ENCODE measurements at places on chromosomes 2 and 18.
A peak's percentile ranks its signal among the peaks of the same experiment; 100 is the strongest.

DNA sequence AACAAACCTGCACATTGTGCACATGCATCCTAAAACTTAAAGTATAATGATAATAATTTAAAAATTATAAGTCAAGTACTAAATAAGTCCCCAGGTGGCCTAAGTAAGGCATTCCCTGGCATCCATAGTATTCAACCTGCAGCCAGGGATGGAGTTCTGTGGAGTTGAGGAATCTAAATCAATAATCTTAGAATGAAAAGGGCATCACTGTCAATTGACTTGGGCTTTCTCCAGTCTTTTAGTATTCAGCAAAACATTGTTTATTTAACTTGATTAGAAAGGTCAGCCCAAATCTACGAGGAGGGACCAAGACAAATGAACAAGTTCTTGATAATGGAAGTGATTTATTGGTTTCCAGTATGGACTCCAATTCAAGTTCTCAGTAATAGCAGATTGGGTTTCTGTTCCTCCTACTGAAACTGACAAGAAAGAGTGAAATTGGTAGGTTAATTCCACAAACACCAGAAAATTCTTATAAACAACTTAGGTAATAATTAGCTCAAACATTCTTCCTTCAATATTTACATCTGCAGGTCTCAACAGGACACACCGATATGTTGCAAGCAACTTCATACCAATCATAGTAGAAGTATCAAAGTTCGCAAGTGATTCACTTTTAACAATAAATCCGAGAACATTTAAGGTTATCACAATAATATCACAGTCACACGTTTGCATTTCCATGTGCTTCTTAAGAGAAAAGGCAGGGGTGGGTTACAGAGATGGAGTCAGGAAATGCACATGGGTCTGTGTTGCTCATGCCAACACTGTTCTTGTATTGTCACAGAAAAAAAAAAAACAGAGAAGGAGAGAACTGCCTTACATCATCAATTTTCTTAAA is 51.7 kb upstream of the EHBP1 start:
- DNase-seq, result no peak

DNA sequence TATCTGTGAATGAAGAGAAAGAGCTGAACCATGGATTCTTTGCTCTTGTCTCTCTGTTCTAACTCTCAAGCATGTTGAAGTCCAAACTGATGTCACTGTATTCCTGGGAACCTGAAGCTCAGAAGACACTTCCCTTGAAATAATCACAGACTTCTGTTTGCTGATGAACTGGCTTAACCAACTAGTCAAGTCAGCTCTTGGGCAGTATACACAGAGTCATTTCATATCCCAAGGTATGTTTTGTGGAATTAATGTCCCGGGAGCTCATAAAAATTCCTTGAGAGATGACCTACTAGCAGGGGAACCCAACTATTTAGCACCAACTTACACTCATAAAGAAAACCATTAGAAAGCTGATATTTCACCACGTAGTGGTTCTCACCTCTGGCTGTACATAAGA is 156.6 kb downstream of the NR4A2 start:
- no peak for DNase-seq

DNA sequence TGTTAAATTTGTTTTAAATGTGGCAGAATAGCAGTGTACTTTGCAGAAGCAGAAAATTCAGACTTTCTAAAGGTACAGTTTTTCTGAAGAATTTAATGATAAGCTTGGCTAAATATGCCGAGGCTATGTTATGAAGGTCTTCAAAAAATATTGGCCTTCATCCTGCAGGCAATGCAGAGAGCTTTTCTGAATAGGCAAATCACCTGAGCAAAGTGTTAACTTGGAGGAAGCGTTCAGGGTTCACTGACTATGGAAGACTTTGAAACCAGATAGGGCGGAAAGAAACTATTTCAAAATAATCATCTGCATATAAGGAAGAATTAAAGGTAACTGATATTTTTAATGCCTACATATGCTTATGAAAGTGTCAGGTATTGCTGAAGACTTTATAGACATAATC is 133.7 kb upstream of the SETBP1 start:
- DNase-seq, result no peak

- DNase-seq, result no peak
Observed at GRCh38 chr2:118119158-118119727, 31.0 kb downstream of the INSIG2 start.

DNA sequence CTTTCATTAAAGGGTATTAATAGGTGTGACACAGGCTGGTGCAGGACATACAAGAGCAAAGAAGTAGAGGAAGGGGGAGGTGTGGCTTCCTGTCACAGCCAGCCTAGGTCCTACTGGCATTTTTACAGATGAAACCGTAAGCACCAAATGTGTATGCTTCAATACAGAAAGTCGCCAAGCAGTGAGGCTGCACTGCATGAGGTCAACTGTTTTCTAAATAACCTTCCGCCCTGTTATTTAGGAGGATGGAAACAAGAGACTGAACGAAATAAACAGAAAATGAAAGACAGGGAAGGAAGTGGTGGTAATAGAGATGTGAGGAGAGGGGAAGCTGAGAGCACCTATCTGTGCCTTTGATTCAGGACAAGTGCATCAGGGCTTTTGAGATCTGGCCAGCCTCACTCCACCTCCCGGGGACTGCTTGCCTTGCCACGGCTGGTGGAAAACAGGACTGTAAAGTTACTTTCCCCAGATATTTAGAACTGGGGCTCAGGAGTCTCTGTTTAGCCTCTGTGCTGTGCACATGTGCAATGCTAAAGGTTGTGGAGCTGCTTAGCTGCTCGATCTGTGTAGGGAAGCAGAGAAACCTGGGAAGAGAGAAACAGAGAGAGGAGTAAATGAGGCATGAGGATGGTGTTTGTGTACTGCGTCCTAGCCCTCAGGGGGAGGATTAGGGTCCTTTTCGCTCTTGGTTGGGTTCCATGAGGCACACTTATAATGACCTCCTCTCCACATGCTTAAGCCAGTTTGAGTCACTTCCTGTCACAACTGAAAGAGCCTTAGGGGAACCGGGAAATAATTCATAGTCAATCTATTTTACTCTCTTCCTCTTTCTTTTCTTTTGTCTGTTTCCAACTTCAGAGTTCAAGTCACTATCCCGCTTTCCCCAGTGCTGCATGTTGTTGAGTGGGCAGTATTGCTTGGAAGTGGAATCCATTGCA is 62.3 kb upstream of the BOD1L2 start:
- DNase-seq, result no peak

DNA sequence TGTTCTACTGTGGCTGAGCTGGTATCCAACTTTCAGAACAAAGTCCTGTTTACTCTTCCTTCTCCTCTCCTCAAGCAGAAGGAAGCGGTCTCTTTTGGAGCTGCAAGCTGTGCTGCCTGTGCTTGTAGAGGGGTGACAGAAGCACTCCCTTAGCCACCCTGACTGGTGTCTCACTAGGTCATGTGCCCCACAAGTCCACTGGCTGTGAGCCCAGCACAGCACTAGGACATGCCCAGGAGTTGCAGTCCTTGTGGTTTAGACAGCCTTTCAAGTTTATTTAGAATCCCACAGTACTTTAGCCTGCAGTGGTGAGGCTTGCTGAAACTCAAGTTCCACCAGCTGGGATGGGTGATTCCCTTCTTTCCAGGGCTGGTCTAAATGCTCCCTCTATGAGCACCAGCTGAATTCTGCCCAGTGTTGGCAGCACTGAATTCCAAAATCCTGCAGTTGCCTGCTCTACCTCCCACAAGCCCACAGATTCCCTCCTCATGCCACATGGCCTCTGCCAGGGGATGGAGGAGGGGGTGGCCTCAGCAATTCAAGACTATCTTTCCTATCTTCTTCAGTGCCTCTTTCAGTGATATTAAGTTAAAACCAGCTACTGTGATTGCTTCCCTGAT is 61.2 kb downstream of the CCDC85A start:
- no peak for DNase-seq

GRCh38 chr2:220695397-220696279 is 876.5 kb downstream of the EPHA4 start:
- DNase-seq, result no peak

- DNase-seq, result no peak
Observed at GRCh38 chr2:112342067-112342550, 66.7 kb downstream of the ZC3H6 start.

- no peak for DNase-seq
Observed at GRCh38 chr2:126874961-126875360, 23.7 kb upstream of the TEX51 start.

- DNase-seq, result peak; percentile 36
Observed at GRCh38 chr2:126655500-126656430, at the start of gene GYPC. Gene GYPC, plus strand, starts transcription at chr2:126656158. Its CDS starts 106 bp downstream, at chr2:126656264.

GRCh38 chr2:212536817-212537725 is 1.5 kb downstream of the ERBB4 start:
- no peak for DNase-seq

DNA sequence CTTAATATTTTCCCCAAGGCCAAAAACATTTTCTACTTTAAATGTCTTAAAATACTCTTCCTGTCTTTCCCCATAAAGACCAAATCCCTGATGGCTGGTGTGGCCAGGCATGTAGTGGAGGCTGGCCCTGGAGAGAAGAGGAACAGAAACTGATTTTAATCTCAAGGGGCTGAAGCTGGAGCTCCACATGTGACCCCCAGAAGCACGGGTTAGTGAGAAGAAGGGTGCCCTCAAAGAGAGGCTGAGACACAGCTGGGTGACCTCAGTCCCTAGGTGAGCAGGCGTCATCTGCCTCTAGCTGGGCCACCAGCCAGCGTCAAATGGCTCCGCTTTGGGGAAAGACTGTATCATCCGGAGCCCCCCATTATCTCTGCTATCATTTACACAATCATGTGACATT is 19.3 kb upstream of the TMEM18 start:
- no peak for DNase-seq

DNA sequence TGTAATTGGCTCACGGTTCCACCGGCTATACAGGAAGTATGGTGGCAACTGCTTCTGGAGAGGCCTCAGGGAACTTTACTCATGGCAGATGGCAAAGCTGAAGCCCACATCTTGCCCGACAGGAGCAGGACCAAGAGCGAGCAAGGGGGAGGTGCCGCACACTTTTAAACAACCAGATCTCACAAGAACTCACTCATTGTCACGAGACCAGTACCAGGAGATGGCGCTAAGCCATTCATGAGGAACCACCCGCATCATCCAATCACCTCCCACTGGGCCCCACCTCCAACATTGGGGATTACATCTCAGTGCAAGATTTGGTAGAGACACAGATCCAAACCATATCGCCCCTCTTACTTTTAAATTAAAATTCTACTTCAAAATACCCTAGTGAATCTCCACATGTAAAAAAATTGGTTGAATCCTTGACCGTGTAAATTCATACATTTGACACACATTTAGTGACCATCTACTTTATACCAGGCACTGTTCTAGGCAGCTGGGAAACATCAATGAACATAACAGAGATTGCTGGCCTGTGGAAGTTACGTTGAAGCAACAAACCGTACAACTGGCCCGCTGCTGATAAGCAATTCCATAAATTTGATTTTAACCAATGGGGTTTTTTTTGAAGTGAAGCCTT is 87.6 kb downstream of the ALPK2 start:
- DNase-seq, result peak; percentile 11

DNA sequence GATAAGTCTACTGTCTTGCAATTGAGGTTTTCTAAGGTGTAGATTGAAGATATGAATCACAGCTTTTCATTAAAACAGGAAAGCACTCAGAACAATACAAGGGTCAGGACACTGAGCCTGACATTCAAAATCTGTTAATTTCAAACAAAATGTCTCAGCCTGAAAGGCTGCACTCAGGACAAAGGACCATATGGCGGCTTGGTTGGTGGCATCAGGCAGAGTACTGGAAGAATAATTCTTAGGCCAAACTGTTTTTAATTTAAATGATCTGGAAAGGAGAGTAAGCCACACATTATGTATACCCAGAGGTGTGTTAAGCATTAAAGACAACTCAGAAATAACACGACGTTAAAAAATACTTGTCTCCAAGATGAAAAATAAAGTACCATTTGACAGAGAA is 85.9 kb downstream of the SKA1 start:
- DNase-seq, result no peak

- no peak for DNase-seq
Observed at GRCh38 chr18:56307354-56308170, 330.8 kb downstream of the TXNL1 start.

GRCh38 chr2:41194230-41194629 is 742.3 kb upstream of the SLC8A1 start:
- DNase-seq, result no peak
